ENCODE measurements at places on chromosomes 2 and 18.
A peak's percentile ranks its signal among the peaks of the same experiment; 100 is the strongest.

- DNase-seq = no peak
These were observed 85.5 kb upstream of the RND3 start for GRCh38 chr2:150572961-150573395.

DNA sequence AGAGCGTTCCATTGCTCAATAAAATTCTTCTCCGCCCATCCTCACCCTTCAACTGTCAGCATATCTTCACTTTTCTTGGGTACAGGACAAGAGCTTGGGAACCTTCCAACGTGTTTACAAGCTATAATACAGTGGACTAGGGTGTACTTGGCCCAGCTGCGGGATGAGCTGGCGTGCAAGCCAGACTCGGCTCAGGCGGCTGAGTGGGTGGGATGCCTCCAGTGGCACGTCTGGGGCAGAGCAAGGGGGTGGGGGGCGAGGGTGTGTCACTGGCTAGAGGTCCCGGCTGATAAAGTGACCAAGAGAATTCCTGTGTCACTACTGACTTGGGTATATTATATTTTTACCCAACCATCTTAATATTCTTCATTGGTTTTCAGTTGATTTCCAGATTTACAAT lies 179.7 kb downstream of the EVA1A start:
- no peak for DNase-seq

- DNase-seq = no peak
These were observed 594.8 kb upstream of the ZEB2 start for GRCh38 chr2:145114726-145115125.

DNA sequence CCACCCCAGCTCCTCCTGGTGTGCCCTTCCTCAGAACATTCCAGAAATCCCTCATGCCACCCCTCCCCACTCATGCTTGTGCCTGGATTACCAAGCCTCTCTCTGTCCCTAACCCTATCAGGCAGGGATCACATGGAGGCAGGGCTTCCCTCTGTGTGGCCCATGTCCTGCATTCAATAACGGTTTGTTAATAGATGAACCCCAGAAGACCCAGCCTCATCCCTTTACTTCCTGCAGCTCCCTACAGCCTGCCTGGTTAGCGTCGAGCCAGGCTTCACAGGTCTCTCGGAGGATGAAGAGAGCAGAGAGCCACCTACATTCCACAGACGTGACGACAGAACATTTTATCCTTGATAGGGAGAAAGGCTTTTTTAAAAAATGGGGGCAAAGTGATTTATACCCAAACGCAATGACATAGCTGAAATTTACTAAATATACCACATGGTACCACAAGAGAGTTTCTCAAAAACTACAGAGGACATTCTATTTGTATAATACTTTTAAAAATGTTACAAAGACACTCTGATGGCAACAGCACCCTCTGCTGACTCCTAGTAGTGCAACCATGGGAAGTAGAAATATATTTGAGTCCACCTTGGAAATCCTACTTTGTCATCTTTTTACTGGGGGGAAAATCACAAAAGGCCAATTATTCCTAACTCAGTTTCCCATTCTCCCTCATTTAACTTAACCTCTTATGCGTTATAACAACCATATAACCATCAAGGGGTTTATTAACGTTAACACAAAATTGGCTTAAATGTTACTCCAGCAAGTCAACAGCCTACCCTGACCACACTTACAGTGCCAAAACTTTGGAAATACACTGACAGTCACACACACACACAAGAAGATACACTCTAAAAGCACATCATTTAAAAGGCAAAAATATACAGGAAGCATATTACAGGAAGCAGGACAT lies 30.7 kb downstream of the FBXO15 start:
- peak; percentile 8 for DNase-seq

DNA sequence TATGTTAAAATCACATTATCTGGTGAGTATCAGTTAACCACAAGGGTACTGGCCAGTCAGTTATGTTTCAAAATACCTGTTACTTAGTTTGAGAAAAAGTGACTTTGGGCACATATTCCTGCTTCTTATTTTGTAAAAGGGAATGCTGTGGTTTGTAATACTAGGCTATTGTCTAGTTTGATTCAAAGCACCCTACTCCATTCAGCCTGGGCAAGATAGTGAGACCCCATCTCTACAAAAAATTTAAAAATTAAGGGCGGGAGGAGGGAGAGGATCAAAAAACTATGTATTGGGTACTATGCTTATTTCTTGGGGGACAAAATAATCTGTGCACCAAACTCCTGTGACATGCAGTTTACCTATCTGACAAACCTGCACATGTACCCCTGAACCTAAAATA lies 18.9 kb downstream of the MBD5 start:
- no peak for DNase-seq

DNA sequence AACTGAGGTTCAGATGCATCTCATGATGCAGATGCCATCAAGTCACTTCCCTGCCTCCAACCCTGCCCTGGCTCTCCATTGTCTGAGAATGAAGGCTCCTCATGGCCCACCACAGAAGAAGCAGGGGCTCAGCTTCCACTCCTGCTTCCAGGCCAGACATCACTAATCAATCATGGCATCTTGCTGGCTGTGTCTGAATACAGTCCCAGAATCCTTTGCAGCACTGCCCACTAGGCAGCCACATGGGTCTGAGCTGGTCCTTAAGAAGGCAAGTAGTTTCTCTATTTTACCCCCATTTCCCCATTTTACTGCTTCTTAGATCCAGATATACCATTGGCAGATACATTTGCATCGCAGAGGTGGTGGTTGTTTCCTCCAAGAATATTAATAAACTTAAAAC lies 7.3 kb downstream of the ASPRV1 start:
- DNase-seq = no peak

DNA sequence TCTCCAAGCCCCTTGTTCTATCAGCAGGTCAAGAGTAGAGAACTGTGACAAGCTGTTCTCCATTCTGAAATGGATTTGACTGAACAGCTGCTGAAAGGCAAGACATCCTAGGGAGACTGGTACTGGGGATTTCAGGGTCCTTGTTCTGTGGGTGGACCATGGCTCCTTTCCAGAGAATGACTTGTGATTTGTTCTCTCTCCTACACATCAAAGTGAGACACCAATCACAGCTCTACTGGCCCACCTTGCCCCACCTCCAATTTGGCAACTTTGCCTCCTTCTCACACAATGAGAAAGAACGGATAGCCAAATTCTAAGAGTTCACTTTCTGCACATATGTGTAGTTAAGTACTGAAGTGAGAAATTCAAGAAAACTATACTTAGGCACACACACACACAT lies 67.4 kb downstream of the BCL11A start:
- no peak for DNase-seq

- DNase-seq = no peak
These were observed 24.5 kb upstream of the RAPH1 start for GRCh38 chr2:203559641-203560040.

GRCh38 chr18:72409903-72410302 lies 134.2 kb downstream of the CBLN2 start:
- DNase-seq = no peak

GRCh38 chr18:8856769-8857393 lies 151.5 kb downstream of the MTCL1 start:
- no peak for DNase-seq

- no peak for DNase-seq
These were observed 12.0 kb upstream of the BCL11A start for GRCh38 chr2:60565472-60565871.

GRCh38 chr2:234444242-234444730 lies 52.6 kb downstream of the ARL4C start:
- no peak for DNase-seq

- DNase-seq = peak; percentile 82
These were observed 62.1 kb upstream of the REL start for GRCh38 chr2:60819155-60819862.

GRCh38 chr2:128967646-128968045 lies 649.0 kb upstream of the HS6ST1 start:
- no peak for DNase-seq

- DNase-seq = no peak
These were observed 25.4 kb downstream of the HPCAL1 start for GRCh38 chr2:10327896-10328669.

DNA sequence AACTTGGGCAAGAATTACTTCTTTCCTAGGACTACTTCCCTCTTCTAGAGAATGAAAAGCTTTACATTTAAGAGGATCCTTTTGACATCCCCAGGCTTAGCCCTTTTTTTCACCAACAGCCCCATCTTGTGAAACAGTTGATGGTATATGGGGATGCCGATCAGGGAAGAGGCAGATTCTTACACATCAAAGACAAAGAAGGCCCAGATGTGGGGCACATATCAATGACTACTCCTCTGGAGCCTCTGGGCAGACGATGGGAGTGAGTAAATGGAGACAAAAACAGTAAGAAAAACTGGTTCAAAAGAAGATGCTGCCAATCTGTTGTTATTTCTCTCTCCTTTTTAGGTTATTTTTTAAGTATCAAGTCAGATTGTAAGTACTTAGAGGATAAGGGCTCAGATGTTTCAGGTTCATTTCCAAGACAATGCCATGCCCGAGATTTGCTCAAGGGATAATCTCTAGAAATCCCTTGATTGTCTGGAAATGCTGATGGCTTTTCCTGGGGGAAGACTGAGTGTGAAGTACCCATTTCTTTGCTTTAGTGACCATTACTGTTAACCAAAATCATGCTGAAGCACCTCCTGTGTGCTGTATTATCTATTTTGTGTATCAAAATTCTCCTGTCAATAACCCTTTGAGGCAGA lies 117.5 kb downstream of the EPHA4 start:
- DNase-seq = no peak

DNA sequence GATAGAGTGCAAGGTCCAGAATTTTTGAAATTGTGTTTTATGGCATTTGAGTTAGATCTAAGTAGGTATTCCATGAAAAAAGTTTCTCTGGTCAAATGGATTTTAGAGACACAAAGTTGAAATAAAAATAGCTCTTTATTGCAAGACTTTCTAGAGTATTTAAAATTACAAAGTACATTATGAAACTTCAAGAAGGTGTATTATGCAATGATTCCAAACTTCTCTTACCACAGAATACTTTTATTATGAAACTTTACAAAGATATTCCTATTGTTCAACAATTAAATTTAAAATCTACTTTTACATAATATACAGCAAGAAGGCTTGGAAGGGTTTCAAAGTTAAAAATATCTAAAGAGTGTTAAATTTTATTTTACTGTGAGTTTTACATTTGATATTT lies 65.9 kb downstream of the CALCRL start:
- no peak for DNase-seq

DNA sequence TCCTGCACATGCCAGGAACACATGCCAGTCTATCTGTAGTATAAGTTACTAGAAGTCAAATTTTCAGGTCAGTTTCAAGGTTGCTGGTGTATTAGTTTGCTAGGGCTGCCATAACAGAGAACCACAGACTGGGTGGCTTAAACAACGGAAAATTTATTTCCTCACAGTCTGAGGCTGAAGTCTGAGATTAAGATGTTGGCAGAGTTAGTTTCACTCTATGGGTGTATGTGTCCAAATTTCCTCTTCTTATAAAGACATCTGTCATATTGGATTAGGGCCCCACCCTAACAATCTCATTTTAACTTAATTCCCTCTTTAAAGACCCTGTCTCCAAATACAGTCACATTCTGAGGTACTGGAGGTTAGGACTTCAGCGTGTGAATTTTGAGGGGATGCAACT lies 26.5 kb downstream of the B3GNT7 start:
- no peak for DNase-seq

GRCh38 chr2:238790833-238791230 lies 57.1 kb upstream of the TWIST2 start:
- DNase-seq = no peak

- no peak for DNase-seq
These were observed 298.3 kb downstream of the ICOS start for GRCh38 chr2:204234879-204235278.

DNA sequence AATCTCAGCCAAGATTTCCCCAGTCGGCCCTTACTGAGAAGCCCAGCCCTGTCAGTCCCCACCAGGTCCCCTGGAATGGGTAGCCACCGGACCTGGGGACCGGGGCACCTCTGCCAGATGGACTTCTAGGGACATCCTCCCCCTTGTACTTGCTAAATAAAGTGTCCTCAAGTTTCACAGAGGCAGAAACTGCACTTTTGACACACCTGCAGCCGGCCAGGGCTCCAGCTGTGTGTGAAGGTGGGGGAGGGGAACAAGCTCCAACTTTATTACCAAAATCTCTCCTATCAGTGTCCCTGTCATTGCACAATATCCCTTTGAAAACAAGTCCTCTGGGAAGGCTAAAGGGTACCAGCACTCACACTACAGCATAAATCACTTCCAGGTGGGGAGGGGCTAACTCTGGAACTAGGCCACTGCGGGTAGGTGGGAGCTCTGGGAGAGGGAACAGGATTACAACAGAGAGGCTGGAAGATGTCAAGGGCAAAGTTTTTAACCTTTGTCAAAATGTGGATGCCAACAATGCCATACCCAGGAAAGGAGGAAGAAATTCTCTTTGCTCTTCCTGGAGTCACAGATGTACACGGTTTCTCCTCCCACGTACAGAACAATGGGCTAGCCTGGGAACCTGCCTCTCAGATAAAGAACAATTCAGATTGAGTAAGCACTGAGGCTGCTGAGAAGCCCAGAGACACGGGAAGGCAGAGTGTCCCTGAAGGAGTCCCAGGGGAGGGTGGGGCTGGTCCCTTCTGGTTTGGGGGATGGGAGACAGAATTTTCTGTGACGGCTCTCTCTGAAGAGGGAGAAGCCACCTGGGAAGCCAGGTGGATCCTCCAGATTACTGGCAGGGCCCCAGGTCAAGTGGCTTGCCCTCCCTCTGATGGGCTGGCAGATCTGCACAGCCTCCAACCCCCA lies 11.0 kb downstream of the SDC1 start:
- no peak for DNase-seq

DNA sequence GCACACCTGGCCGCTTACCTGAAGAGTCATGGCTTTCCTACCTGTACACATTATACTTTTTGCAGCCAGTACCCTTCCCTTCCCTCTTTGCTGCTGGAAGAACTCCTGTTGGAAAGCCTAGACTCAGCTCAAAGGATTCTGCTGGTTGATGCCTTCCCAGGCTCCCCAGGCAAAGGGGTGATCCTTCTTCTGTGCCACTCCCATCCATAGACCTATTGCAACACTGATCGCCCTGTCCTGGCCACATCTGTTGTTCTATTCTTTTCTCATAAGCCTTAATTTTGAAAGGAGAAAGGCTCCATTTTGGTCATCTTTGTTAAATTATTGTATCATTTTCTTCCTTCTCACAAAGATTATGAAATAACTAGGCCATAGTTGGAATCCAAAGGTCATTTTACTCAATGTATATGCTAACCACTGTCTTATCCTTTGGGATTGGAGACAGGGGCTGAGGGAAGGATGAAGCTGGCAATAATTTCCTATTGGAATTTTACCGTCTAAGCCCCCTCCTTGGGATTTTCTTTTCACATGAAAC lies 3.4 kb upstream of the PRKCE start:
- no peak for DNase-seq

GRCh38 chr2:28414583-28414982 lies 21.9 kb downstream of the FOSL2 start:
- DNase-seq = no peak

DNA sequence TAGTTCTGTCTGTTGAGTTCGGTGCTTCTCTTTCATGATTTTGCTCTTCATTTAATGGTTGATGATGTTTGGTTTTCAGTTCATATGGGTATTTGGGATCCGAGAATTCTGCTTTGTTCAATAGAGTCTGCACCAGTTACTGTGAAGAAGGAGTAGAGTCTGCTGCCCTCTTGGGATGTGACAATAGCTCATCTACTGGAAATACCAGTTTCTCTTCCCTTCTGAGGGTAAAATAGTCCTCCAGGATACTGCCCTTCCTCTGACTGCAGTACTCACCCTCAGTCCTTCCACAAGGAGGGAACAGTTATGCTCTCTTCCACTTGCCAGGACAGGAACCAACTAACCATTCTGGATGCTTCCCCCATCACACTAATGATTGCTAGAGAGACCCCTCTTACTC lies 12.5 kb upstream of the TNFAIP6 start:
- no peak for DNase-seq
